Pancreas (tissue), 10 donors: ENCODE measurements at places on chromosomes 4 and X.

- DNase-seq = no peak
Measured at GRCh38 chrX:143580266-143580665, 55.6 kb downstream of the SLITRK4 start.

DNA sequence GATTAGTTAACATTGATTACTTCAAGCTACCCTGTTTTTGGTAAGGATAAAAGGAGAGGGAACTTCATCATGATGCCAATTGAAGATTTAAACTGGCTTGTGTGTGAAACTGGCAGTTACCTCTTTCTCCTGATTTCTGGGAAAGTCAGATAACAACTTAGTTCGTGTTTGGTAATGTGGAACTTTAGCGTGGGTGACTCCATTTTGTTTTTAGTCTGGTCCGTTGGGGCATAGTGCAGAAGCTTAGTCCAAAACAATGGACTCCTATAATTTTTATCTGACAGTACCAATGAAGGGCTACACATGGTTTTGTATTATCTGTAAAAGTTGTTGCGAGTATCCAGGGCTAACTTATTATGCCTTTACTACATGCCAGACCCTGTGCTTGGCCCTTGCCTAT is 294.9 kb downstream of the GUCY2F start:
- no peak for DNase-seq

DNA sequence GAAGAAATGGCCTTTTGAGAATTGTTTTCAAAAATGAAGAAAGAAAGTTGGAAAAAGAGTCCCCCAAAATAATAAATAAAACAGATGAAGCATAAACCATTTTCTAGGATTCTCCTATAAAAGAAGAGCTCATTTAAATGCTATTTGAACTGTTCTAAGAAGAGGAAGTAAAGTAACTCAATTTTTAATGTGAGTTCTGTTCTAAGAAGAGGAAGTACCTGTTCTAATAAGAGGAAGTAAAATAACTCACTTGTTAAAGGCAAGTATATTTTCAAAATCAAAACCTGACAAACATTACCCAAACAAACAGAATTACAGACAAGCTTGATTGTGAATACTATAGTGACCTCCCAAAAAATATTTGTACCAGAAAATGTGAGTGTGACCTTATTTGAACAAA is 1326.3 kb downstream of the C4orf33 start:
- DNase-seq = no peak

- no peak for DNase-seq
Measured at GRCh38 chrX:57984620-57985019, 74.4 kb upstream of the ZXDA start.

- no peak for DNase-seq
Measured at GRCh38 chrX:121254336-121254735, 206.9 kb downstream of the GLUD2 start.

- no peak for DNase-seq
Measured at GRCh38 chr4:83866834-83867621, 331.1 kb downstream of the GPAT3 start.

GRCh38 chr4:138028923-138029322 is 213.2 kb downstream of the SLC7A11 start:
- no peak for DNase-seq

- no peak for DNase-seq
Measured at GRCh38 chrX:104842646-104843045, 276.6 kb downstream of the IL1RAPL2 start.

DNA sequence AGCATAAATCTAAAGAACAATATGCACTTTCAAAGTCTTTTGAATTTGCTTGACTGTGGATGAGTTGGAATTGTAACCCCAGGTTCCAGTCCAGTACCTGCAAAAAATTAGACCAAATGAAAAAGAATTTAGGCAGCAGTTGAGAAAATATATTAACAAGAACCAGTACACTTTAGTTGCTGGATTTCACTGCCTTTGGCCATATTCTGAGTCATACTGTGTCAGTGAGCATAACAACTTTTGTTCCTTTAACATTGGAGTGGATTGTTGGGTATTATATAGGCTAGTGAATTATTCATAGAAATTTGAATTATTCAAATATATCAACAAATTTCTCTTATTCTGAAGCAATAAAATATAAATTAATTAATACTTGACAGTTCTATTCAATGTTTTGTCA is 101.5 kb upstream of the SMAD1 start:
- no peak for DNase-seq

- DNase-seq = no peak
Measured at GRCh38 chr4:74262522-74262921, 45.7 kb upstream of the EPGN start.

DNA sequence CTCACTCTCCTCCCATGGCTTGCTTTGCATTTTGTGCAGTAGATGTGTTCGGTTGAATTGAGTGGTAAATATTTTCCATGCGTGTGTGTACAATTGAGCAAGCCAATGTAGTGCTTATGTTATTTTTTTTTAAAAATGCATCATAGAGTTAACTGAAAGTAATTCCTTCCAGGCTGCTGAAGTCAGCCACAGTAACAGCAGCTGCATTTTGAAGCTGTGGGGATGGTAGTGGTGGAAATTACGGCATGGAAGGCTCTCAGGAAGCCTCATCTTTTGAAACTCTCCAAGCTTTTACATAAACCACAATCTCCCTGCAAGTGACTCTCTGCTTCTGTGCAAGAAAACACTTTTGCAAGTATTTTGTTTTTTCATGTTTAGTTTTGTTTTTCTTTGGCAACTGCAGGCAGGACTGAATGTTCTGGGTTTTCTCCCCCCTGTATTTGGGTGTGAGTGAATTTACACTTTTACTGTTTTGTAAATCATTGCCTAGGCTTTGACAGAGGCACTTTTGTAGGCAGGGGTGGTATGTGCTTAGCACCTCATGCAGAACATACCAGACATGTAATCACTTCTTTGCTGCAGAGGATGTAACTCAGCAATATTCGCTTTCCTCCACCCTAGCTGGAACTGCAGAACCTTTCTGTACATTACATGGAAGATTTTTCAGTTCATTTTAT is 56.2 kb downstream of the LRRC66 start:
- no peak for DNase-seq

DNA sequence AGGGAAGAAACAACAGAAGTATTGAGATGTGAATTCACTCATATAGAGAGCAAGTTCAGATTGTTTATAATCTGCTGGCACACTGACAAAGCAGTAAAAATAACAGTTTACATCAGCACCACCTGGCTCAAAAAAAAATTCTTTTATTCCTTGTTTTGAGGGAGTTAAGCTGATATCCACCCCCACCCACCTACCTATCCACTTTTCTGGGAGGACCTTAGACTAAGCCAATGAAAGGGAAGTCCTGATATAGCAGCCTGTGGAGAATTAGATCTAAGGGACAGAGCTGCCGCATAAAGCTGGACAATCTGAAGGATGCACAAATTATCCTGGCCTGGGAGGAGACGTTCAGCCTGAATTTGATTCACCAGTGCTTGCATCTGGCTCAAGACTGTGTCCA is 264.5 kb downstream of the RCHY1 start:
- DNase-seq = no peak

DNA sequence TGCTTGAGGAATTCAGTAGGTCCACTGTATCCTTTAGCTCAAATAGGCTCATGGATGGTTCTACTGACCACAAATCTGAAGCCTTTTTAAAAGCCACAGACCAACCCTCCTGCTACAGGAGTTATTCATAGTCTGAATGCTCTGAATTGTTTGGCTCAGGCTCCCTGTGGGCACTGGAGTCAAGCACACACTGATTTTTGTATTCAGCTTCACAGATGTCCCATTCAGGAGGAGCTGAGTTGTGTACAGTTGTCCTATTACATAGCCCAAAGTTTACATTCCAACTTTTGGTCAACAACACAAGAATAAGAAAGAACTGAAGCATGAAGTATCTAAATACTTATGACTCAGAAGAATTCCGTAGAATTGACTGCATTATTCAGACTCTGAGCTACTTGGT is 243.9 kb downstream of the UNC5C start:
- no peak for DNase-seq

DNA sequence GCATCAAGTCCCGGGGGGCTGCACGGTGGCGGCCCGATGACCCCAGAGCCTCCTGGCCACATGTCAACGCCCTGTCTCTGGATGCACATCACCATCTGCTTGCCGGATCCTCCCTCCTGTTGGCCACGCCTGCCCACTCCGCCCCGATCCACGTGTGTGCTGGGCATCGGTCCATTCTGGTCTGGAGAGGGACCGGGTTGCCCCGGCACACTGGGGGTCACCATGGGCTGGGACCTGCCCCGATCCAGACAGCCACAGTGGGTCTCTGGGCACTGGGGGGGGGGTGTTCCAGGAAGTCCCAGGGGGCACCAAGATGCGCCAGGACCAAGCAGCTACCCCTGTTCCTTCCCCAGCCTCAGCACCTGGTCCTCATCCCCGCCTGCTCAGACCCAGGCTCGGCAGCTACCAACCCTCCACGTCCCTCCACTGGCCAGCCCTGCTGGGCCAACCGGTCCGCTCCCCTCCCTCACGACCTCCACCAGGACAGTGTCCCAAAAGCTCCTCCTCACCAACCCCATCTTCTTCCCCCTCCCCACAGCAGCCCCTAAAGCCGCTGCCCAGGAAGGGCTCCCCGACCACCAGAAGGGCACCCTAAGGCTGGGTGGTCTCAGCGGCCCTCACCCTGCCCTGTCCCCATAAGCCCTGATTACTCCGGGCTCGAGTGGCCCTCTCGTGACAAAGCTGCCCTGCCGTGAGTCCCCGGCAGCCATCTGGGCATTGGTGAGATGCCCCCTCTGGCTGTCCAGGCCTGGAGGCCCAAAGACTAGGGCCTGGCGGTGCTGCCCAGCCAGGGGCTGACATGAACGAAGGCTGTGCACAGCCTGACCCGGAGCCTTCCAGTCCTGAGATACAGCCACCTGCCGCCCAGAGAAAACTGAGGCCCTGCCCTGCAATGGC is 4.6 kb downstream of the CTBP1 start:
- DNase-seq = peak; percentile 22

- no peak for DNase-seq
Measured at GRCh38 chr4:108008721-108009120, 19.0 kb downstream of the HADH start.

- no peak for DNase-seq
Measured at GRCh38 chr4:102612824-102613366, 111.7 kb downstream of the NFKB1 start.

- DNase-seq = no peak
Measured at GRCh38 chr4:119116925-119117900, 18.4 kb upstream of the MYOZ2 start.

DNA sequence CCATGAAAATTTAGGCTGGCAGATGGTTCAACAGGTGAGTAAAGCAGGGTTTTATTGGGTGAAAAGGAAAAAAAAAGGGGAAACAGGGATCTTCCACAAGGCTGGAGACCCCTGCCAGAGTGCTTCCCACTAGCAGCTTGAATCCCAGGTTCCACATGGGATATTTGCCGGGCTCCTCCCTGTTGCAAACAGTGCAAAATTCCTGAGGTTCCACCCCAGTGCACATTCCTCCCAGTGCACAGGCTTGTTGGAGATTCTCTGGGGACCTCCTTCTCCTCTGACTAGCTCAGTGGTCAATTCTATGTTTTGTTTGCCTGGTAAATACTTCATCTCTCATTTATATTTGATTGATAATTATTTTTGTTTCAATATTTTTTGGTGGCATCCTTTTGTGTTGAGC is 66.4 kb upstream of the UGT2B15 start:
- DNase-seq = no peak

DNA sequence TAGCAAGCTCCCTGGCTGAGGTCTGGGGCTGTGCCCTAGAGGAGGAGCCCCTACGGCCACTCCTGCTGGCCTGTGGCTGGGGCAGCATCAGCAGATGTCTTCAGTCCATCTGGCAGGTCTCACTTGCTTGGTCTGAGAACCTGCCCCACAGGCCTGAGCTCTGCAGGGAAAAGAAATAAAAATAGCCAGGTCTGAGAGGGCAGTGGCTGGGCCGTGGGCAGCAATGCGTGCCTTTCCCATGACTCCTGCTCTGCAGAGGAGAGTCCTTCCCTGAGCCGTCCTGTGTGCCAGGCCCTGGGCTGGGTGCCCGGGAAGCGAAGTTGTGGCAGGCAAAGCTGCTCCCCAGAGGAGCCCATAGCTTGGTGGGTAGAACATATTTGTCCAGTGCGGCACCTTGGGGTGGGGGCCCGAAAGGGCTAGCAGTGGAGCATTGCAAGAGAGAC is 11.3 kb upstream of the KIAA0232 start:
- no peak for DNase-seq

DNA sequence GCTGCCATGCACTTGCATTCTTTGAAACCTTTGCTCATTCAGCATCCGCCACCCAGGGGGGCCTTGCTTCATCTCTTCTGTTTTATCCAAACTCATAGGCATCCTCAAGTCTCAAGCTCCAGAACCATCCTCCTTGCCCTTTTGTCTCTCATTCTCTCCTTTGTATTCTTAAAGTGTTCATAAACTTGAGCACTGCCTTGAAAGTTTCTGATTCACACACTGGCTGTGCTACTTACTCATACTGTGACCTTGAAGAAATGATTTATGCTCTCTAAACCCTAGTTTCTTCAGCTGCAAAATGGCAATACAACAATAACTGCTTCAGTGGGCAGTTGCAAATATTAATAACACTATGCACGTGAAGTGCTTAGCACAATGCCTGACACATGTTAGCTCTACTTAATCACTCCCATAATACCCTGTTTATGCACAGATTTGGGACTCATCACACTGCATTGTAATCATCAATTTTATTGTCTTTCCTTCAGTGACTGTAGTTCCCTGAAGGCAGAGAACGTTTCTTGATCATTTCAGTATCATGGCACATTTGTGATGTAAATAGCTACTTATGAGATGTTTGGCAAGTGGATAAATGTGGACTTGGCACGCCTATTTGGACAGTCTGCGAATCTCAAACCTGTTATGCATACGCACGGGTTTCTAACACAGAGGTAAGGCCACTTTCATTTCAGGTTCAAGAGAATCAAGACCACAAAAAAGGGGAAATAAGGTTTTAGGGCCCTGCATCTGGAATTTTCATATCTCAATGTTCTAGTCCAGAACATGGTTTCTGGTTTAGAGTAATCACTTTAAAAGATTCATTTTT is 291.0 kb downstream of the LDB2 start:
- DNase-seq = no peak

DNA sequence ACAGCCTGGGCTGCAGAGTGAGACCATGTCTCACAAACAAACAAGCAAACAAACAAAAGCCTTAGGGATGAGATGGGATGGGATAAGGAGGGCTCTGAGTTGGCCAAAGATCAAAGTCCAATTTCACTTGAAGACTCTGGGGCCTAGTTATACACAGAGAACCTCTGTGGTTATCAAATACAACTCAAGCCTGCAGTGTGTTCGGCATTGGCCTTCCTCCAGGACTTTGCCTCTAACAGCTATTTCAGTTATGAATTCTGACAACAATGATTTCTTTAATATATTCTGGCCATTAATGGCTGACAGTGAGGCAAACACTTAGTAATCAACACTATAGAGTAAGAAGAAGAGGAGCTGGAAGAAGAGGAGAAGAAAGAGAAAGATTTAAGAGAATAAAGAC is 171.1 kb downstream of the PDGFRA start:
- no peak for DNase-seq

- DNase-seq = no peak
Measured at GRCh38 chrX:14027036-14027435, 2.7 kb downstream of the GEMIN8 start.

DNA sequence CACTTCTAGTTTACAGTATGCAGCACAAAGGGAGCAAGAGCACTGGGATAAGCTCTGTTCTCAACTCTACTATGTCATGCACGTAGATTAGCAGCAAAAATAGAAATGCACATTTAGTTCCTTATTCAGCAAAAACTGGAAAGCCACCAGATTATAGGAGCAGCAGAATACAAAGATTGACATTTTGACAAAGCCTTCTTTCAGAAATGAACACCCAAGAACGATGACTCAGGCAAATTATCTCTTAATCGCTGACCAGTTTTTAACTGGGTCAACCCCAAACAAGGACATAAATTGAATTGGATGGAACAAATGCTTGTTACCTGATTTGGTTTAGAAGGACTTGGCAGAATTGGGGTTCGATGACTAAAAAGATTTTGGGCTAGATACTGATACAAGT is 775.3 kb upstream of the HS3ST1 start:
- no peak for DNase-seq
